ENCODE measurements at places on chromosomes 3 and 15. TPM values are rescaled to one million over a fixed set of nuclear protein-coding genes. Genes with fewer than 3 reads are reported as not detected.

DNA sequence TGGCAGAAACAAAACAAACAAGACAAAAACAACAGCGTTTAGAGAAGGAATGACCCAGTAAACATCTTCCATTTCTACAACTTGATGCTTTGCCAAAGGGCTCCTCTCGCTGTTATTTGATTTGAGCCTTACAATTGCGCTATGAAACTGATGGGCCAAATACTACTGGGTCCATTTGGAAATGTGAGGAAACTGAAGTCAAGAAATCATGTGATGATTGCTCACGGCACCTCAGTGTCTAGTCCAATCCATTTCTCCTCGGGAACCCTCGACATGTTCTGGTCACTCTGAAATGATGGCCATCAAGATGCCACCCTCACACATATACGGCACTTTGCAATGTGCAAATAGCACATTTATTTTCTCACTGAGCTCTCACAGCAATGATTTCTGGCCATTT lies 136.0 kb downstream of the UACA start:
- H3K4me3 ChIP-seq, result no peak overlapping the region
- no peak for DNase-seq
- peaks cover 5% of the 10 kb centered on the region for H3K27me3 ChIP-seq

DNA sequence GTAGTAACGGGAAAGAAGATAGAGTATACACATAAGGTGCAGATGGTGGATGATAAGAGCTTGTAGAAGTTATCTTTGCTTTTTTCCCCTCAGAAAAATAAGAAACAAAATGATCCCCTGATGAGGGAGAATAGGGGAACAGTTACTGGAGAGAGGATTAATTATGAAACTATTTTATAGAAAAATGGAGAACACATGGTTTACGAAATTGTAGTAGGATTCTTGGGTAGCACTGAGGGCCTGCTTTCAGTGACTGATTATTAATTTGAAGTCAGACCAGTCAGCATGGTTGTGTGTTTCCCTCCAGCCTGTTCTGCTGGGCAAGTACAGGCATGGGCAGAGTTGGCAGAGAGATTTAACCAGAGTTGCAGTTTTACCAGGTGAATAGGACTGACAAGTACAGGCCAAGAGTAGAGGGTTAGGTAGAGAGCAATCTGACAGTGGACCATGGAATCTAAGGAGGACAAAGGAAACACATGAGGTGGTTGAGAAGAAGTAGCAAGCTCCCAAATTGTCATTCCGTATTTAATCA lies 5.9 kb downstream of the SLC49A4 start:
- no peak for DNase-seq
- peaks cover 2% of the 10 kb centered on the region for H3K36me3 ChIP-seq
- H3K27ac ChIP-seq, result no peak overlapping the region
- H3K4me1 ChIP-seq, result peaks cover 11% of the 10 kb centered on the region
- no peaks in the 10 kb centered on the region for H3K27me3 ChIP-seq
- no peak overlapping the region for H3K4me3 ChIP-seq

DNA sequence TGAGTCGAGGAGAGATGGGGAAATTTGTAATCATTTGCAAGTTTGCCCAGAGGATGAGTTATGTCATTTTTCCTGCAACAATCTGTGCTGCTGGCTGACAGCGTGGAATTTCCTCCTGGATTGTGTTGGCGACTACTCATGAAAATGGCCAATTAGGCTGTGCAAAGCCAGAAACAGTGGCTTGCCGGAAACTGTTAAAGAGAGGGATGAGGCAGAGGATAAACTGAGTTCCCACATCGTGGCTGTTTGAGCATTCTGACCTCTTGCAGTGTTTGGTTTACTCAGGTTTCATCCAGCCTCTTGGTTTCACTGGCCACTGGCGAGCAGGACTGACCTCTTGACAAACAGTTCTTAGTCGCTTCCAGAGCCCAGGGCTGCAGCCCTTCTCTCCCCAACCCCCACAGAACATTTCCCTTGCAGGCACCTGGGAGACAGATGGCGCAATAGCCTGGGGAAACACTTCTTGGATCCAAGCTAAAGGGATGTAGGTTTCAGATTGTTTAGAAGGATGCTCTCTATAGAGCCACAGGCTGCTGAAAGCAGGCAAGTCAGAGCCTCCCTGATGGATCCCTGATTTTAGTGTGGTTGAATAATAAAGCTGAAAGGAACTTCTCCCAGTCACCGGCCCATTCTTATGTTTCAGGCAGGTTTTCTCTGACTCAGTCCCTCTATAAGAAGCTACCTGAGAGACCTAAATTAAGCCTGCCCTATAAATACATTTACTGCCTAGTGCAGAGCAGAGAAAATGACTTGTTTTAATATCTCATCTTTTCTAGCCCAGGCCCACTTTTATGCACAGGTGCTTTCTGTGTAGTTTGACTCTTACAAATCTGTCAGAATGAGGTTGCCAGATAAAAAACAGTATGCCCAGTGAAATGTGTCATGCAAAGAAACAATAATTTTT lies 92.8 kb upstream of the UBE2E1 start:
- H3K4me1 ChIP-seq, result peaks cover 23% of the 10 kb centered on the region
- peaks cover 27% of the 10 kb centered on the region for H3K27me3 ChIP-seq
- peaks cover 5% of the 10 kb centered on the region for H3K36me3 ChIP-seq
- no peak for DNase-seq

UBAP1L gene
- 10.7 TPM for total RNA-seq

DNA sequence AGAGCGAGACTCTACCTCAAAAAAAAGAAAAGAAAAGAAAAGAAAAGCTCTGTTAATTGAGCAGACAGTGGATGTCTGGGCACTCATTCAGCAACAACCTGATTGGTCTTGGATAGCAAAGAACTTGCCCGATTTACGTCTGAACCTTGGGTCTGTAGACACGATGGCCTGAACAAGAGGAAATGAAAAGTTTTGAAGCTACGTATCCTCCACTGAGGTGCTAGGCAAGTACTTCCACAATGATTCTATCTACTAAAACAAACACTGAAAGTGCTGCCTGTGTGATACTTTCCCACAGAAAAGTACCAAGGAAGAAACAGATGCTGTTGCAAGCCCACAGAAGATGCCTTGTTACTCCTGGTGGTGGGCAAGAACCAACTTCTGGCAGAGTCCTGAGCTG lies 21.8 kb upstream of the MUSTN1 start:
- DNase-seq, result no peak
- peaks cover 4% of the 10 kb centered on the region for H3K36me3 ChIP-seq
- no peaks in the 10 kb centered on the region for H3K27me3 ChIP-seq
- H3K27ac ChIP-seq, result no peak overlapping the region
- no peaks in the 10 kb centered on the region for H3K4me1 ChIP-seq

LRRC2 gene
- total RNA-seq, result 0.87 TPM

CCR1 gene
- total RNA-seq, result not detected

DNA sequence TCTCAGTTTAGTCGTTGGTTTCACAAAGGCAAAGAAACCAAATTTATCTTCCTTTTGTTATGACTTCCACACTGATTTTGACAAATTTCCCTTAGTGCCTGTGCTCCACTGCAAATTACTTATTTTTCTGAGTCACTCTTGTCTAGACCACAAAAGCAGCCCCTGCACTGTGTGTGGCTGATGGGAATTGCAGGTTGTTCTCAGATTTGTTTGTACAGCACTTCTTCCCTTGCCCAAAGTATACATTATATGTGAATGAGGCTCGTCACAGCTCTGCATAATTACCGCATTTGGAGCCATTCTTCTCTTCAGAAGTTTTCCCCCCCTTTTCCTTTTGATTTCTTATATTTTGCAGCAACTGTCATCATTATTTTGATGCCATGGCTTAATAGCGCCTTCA lies 354.2 kb upstream of the IL12A start:
- peaks cover 42% of the 10 kb centered on the region for H3K4me1 ChIP-seq
- H3K36me3 ChIP-seq, result no peaks in the 10 kb centered on the region
- H3K27ac ChIP-seq, result no peak overlapping the region
- no peak overlapping the region for H3K4me3 ChIP-seq

DNA sequence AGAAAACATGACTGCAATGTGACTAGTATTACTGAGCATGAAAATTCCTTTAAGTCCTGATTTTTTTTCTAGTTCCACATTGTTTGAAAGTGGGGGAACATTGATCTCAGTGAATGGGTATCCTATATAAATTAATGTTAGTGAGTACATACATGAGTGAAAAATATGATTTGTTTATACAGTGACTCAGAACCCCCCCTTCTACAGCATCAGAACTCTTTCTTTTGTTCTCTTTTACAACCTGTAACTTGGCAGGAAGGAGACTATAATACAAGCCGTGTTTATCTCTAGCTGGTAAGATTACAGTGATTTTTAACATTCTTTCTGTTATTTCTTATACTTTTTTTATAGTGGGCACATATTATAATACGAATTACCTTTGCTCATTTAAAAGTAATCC lies 384.7 kb downstream of the PDCD6IP start:
- H3K27ac ChIP-seq, result no peak overlapping the region
- H3K4me3 ChIP-seq, result no peak overlapping the region
- DNase-seq, result no peak
- H3K4me1 ChIP-seq, result peaks cover 8% of the 10 kb centered on the region
- H3K36me3 ChIP-seq, result no peaks in the 10 kb centered on the region

- peak overlapping the region; percentile 44 for H3K27ac ChIP-seq
- H3K4me1 ChIP-seq, result peaks cover 51% of the 10 kb centered on the region
Observed at GRCh38 chr3:146164971-146165769, 4.2 kb upstream of the PLOD2 start.

DNA sequence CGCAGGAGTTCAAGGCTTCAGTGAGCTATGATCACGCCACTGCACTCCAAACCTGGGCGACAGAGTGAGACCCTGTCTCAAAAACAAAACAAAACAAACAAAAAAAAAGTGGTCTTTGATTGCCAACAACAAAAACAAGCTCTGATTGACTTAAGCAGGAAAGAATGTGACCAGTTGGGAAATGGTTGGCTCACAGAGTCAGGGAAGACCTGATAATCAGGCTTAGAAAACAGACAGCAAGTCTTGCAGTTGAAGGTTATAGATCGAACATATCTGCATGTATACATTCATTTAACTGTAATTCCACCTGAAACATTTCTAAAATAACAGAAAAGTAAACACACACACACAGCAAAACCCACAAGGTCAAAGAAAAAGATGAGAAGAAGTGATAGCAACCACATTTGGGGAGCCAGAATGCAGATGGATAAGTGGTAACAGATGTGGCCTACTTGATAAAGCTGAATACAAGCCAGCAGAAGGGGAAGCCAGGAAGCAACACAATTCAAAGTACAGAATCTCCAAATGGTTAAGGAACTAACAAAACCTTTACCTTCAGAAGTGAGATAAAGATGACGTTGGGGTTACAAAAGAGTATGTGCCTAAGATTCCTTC lies 699.9 kb upstream of the ZNF385D start:
- peaks cover 1% of the 10 kb centered on the region for H3K27me3 ChIP-seq
- DNase-seq, result no peak
- peaks cover 3% of the 10 kb centered on the region for H3K4me1 ChIP-seq
- peak overlapping the region; percentile 66 for H3K27ac ChIP-seq
- H3K4me3 ChIP-seq, result no peak overlapping the region
- no peaks in the 10 kb centered on the region for H3K36me3 ChIP-seq

GRCh38 chr3:4977853-4978203 lies 1.4 kb upstream of the BHLHE40 start:
- H3K4me1 ChIP-seq, result peaks cover 39% of the 10 kb centered on the region
- peak overlapping the region; percentile 89 for H3K4me3 ChIP-seq
- H3K36me3 ChIP-seq, result no peaks in the 10 kb centered on the region
- DNase-seq, result no peak
- H3K27ac ChIP-seq, result peak overlapping the region; percentile 93

DNA sequence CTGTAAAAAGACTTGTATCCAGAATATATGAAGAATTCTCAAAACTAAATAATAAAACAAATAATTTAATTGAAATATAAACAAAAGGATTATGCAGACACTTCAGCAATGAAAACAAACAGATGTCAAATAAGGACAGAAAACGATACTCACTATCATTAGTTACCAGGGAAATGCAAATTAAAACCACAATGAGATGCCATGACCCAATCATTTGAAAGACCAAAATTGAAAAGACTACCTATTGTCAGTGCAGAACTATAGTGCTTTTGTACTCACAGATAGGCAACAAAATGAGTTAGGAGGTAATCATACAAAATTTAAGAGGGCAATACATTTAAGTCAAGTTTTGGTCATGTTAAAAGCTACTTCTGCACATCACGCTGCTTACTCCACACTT lies 31.6 kb upstream of the OR5K4 start:
- H3K27me3 ChIP-seq, result no peaks in the 10 kb centered on the region
- H3K4me3 ChIP-seq, result no peak overlapping the region
- H3K36me3 ChIP-seq, result no peaks in the 10 kb centered on the region
- DNase-seq, result no peak
